Gastrocnemius medialis (tissue), 4 donors: ENCODE measurements at places on chromosomes 6 and 20.

- DNase-seq, result no peak
Measured at GRCh38 chr6:56802584-56802983, 152.3 kb upstream of the BEND6 start.

GRCh38 chr20:61437280-61438206 is 185.5 kb downstream of the CDH4 start:
- DNase-seq, result no peak

- no peak for DNase-seq
Measured at GRCh38 chr20:49568278-49569151, 578 bp upstream of the PTGIS start.

DNA sequence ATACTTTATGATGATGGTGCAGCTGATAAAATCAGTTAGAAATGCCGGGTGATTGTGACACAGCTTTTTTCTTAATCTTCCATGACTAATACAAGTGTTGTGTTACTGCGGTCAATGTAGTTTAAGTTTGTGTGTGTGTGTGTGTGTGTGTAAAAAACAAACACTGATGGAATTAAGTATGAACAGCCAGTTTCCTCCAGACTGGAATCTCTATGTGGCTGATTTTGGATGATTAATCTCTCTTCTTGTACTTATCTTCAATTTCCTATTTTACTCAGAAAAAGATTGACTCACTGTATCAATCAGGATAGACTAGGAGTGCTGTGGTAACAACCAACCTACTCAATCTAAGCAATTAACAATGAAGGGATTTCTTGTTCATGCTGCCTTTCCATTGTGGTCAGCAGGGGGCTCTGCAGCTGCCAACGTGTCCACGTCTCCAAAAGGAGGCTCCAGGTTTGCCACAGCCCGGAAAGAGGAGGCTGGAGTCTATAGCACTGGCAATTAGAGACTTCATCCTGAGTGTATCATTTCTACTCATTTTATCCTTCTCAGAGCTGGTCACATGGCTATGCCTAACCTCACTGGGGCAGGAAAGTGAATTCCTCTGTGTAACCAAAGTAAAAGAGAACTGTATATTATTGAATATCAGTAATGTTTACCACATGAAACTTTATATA is 107.7 kb downstream of the CD109 start:
- DNase-seq, result no peak

- no peak for DNase-seq
Measured at GRCh38 chr6:44843734-44844133, 456.2 kb downstream of the CDC5L start.

- no peak for DNase-seq
Measured at GRCh38 chr20:48275286-48276020, 490.2 kb upstream of the SULF2 start.
